ENCODE measurements at places on chromosomes 13 and 19.

DNA sequence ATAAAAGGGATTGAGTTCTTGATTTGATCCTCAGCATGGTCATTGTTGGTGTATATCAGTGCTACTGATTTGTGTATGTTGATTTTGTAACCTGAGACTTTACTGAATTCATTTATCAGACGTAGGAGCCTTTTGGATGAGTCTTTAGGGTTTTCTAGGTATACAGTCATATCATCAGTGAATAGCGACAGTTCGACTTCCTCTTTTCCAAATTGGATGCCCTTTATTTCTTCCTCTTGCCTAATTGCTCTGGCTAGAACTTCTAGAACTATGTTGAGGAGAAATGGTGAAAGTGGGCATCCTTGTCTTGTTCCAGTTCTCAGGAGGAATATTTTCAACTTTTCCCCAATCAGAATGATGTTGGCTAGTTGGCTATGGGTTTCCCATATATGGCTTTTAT, 27.0 kb downstream of the POMP start:
- no peak for DNase-seq

GRCh38 chr13:91904597-91904996, 506.2 kb downstream of the GPC5 start:
- DNase-seq: no peak

DNA sequence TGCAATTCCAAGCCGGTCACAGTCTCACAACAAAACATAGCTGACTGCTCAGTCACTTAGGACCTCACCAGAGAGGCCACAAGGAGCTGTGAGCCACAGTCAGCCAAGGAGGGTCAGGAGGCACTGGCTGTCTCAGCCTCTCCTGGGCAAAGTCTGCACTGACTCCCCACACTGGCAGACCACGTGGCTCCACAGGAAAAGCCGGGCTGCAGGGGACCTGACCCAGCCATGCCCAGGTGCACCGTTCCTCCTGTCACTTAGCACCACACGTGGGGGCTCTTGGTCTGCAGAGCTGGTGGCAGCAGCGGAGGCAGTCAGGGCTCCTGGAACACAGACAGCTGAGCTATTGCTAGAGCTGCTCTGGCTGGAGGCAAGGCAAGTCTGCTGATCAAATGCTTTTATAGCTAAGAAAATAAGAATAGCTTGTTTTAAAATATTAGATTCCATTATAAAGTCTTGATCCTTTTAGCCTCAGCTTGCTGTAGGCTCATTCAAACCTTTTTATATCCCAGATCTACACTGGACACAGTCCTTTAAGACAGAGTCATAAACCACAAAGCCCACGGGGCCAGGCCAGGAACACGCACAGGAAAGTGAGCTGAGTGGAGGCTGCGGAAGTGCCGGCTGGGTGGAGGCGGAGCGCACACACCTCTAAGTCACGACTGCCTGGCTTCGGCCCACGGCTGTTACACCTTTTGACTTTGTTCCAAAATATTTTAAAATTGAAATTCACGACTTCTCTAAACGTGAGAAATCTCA, 744.1 kb downstream of the UQCRFS1 start:
- peak; percentile 61 for DNase-seq

DNA sequence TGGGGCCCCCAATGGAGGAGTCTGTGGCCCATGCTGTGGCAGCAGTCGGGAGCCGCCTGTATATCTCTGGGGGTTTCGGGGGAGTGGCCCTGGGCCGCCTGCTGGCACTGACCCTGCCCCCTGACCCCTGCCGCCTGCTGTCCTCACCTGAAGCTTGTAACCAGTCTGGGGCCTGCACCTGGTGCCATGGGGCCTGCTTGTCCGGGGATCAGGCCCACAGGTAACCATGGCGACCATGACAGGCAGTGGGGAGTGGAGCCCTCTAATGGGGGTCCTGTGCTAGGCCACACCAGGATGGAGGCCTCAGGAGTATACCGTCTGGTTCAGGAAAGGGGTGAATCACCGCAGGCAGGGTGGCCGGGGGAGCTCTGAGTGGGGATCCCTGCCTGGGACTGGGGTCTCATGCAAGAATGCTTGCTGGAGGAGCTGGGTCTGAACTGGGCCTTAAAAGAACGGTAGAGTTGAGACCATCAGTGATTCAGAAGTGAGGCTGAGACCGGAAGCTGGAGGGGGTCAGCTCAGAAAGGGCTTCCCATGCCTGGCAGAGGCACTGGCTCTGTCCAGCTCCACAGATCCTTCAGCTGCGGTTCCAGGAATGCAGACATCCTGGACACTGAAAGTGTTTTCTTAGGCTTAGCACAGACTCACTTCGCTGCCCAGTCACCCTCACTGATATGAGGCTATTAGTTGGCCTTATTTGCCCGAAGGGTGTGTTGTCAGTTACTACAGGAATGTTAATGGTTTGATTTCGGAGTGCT, 29.1 kb downstream of the CNFN start:
- no peak for DNase-seq

DNA sequence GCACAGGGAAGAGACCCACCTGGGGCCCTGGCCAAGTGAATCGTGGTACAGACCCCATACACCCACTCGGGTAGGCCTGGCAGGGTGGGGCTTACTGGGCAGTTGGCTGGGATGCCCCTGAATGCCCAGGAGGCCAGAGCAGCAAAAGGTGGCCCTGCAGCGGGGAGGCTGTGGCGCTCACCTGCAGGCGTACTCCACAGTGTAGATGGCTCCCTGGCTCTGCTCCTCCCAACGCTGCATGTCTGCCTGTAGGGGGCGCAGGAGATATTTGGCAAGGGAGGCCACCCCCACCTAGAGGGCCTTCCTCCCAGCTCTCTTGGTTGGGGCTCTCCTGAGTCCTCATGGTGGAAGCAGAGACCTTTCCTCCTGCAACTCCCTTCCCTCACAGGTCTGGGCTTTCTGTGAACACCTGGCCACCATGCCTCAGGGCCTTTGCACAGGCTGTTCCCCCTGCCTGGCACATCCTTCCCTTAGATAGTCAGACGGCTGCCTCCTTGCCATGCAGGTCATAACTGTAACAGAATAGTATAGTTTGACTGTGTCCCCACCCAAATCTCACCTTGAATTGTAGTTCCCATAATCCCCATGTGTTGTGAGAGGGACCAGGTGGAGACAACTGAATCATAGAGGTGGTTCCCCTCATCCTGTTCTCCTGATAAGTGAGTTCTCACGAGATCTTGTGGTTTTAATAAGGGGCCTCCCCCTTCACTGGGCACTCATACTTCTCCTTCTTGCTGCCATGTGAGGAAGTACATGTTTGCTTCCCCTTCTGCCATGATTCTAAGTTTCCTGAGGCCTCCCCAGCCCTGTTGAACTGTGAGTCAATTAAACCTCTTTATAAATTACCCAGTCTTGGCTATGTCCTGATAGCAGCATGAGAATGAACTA, 5.9 kb downstream of the BORCS8 start:
- peak; percentile 27 for DNase-seq

GRCh38 chr13:49641801-49642291, 13.5 kb downstream of the ARL11 start:
- DNase-seq: no peak

DNA sequence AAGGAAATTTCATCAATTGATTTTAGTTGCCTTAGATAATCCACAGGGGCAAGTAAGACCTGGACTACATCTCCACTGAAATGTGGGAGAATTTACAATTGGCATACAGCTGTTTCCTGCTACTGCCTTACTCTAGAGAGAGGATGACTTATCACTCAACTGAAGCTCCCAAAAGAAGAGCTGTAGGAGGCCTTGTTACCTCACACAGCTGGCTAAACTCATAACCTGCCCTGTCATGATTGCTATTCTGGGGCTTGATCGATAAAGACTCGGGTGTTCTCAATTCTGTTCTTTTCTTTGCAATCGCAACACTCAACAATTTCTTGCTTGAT, 1396.4 kb downstream of the EFNB2 start:
- peak; percentile 1 for DNase-seq

GRCh38 chr13:63554157-63554556, 2138.5 kb upstream of the PCDH20 start:
- no peak for DNase-seq

GRCh38 chr13:45540195-45540594, 75.3 kb downstream of the ERICH6B start:
- no peak for DNase-seq

DNA sequence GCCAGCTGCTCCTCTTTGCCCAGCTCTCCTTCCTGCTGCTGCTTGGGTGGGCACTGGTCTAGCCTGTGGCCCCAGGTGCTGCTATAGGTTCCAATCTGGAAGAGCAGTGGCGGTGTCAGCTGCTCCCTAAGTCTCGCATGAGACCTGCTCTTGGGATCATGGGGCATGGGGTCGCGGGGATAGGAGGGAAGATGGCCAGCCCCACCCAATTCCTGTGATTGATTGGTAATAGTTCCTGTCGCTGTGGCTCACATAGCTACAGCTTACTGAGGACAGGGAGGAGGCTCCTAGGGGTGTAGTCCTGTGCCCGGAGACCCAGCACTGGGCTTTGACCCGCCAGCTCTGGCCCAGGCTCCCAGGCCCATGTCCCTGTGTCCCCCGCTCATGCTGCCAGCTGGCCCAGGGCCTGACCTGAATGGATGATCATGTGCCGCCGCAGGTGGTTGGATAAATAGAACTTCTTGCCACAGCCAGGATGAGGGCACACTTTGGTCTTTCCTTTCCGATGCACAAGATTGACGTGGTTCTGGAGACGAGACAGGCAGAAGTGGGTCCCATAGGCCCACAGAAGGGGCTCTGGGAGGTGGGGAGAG, 4.5 kb upstream of the ELAVL3 start:
- DNase-seq: no peak

GRCh38 chr19:16612636-16613035, 15.4 kb downstream of the MED26 start:
- no peak for DNase-seq

GRCh38 chr19:32676895-32677359, 1.3 kb downstream of the RGS9BP start:
- DNase-seq: no peak

DNA sequence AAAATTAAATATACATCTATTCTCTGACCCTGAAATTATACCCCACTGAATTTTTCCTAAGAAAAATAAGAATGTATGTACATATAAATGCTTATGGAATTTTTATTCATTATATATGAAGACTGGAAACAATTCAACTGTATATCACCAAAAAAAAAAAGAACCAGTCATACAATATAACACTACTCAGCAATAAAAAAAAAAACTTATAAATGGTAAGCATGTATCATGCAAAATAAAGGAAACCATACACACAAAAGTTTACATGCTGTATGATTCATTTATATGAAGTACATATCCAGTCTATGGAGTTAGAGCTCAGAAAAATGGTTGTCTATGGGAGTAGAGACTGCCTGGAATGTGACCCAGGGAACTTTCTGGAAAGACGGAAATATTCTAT, 199.4 kb upstream of the MIR17HG start:
- DNase-seq: no peak

DNA sequence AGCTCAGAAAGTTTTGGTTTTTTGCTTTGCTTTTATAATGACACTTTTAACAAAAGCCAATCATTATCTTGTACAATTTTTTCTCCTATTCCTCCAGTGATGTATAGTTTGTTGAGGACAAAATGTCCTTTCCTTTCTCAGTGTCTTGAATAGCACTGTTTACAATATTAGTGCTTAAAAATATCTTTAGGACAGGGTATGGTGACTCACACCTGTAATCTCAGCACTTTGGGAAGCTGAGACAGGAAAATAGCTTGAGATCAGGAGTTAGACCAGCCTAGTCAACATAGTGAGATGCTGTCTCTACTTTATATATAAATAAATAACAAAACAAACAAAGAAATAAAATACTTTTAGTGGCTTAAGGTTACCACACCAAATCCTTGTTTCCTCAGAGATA, 41.9 kb downstream of the SPRY2 start:
- DNase-seq: no peak

DNA sequence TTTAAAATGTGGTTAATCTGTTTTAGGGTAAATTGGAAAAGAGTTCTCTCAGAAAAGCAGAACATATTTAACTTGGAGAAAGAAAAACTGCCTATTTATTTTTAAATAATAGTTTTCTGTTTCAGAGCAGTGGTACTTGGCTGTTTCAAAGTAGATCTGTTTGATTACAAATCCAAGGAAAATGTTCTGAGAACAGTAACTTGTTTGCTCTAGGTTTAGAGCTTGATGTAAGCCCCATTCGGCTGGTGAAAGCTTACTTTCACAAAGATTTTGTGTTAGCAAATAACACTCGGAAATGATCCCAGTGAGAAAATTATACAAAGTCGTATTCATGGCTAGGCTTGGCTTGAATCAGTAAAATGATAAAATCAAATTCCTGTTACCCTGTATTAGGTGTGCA, 395.8 kb upstream of the GPC6 start:
- DNase-seq: no peak

DNA sequence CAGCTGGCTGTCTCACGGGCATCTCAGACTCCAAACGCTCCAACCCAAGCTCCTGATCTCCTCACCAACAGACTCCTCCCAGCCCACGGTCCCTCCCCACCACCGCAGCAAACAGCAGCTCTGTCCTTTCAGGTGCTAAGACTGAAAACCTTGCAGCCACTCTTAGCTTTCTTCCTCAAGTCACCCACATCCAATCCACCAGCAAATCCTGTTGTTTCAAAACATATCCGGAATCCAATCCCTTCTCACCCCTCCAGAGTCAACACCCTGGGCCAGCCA, 20.8 kb downstream of the C19orf81 start:
- no peak for DNase-seq

- DNase-seq: no peak
Observed at GRCh38 chr19:58134244-58134643, 16.3 kb downstream of the ZNF329 start.

GRCh38 chr19:38019396-38019724, 112.4 kb downstream of the SIPA1L3 start:
- no peak for DNase-seq

- no peak for DNase-seq
Observed at GRCh38 chr19:29535214-29535831, 9.5 kb downstream of the VSTM2B start.

GRCh38 chr19:12773571-12773970, 1.8 kb downstream of the HOOK2 start:
- DNase-seq: no peak

DNA sequence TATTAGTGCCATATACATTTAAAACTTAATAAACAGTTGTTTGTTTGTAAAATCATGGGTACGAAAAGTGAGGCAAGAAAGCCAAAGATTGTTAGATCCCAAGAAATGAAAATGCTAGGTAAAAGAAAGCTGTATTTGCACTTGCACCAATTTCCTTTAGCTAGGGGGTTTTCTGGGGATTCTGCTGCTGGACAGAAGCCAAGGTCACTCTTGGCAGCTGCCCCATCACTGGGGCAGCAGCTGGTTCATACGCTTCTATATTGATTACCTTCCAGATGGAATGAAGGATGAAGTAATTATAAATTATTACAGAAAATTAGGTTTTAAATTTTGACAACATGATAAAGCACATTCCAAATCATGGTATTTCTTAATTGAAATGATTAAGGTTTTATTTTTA, 127.4 kb downstream of the SLITRK5 start:
- DNase-seq: no peak
